Activated CD4-positive, CD25-positive, alpha-beta regulatory T cell (primary cell): ENCODE measurements at places on chromosomes 12 and 14.

DNA sequence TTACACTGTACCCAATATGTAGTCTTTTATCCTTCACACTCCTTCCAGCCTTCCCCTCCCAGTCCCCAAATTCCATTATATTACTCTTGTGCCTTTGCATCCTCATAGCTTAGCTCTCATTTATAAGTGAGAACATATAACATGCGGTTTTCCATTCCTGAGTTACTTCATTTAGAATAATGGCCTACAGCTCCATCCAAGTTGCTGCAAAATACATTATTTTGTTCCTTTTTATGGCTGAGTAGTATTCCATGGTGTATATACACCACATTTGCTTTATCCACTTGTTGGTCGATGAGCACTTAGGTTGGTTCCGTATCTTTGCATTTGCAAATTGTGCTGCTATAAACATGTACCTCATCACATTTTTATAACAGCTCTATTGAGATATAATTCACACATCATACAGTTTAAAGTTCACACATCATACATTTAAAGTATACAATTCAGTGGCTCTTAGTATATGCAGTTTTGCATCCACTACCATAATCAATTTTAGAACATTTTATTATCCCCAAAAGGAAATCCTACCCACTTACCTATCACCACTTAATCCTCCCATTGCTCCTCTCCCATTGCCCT, 23.5 kb downstream of the RBMS2 start:
- DNase-seq = no peak

DNA sequence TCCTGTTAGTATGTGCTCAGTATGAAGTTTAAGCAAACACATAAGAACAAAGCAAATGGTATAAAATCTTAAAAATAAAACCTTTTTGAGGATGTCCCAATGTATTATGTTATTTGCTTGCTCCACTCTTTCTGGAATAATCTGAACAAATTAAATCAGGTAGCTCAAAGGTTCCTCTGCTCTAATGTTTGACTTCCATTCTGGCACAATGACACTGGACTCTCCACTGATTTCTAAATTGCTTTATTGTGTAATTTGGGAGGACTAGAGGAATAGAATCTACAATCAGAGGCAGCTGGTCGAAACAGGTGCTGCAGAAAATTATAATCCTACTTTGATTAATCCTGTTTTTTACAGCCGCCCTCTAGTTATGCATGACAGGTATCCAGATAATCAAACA, 523.7 kb upstream of the FOXG1 start:
- DNase-seq = no peak

DNA sequence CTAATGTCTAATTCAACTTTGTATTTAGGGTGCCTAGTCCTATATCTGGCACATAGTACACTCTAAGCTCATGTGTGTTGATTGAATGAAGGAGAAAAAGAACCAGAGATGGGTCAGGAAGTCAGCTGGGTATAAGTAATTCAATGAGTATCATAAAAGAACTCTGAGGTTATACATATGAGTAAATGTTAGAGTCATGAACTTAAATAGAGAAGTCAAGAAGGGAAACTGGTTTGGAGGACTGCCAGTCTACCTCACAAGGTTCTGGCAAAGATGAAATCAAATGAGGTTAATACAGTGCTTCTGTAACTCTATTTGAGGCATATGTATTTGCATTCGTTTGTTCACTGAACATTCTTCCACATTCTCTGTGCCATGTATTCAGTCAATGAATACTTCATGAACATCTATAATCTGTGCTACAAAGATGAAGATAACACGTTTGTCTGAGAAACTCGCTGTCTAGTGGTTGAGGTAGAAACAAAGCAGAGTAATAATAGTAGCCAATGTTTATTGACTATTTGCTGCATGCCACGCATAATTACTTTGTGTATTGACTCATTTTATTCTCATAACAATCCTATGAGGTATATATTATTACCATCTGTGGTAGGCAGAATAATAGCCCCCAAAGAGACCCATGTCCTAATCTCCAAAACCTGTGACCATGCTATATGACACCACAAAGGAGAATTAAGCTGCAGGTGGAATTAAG, 88.9 kb downstream of the PTGER2 start:
- no peak for DNase-seq

DNA sequence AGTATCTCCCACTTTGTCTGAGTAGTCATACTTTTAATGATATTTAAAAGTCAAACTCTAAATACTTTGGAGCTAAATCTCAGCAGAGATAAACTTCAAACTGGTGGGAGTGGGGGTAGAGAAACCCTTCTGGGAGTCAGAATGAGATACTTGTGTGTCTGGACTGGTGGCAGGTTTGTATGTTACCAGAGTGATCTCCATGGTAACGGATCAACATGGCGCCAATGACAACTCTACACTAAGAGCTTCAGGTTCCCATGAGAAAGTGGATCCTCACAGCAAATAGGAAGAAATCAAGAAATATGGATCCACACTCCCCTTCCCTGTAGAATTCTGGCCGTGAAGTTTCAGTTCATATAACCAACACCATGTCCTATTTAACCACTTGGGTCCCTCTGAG, 121.9 kb downstream of the ETV6 start:
- no peak for DNase-seq

DNA sequence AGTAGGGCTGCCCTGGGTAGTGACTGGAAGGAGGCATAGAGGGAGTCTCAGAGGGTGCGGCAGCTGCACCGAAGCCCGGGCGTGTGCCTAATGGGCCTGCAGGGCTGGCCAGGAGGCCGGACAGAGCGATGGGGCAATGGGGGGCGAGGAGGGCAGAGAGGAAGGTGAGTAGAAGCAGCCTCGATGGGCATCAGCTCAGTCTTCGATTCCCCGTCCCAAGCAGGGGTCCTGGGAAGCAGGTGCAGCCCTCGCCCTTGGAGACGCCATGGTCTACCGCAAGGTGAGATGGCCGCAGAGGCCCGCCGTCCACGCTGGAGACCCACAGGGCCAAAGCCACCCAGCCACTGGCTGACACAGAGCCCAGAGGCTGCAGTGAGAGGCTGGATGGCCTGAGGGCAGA, 70.8 kb downstream of the GALNT9 start:
- DNase-seq = no peak

DNA sequence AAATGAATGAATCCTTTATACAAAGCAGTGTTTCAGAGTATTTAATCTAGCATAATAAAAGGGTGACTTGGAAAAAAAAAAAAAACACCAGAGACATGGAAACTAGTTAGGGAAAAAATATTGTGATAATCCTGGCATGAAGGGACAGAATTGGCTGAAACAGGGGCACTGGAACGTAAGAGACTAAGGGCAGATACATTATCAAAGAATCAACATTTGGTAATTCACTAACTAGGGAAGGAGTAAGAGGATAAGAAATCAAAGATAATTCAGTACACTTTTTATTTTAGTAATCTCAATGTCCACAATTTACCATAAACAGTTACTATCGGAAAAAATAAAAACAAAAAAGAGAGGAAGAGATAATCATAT, 18.2 kb downstream of the PYM1 start:
- no peak for DNase-seq

GRCh38 chr14:36976571-36977023, 195.8 kb downstream of the SLC25A21 start:
- DNase-seq = no peak

DNA sequence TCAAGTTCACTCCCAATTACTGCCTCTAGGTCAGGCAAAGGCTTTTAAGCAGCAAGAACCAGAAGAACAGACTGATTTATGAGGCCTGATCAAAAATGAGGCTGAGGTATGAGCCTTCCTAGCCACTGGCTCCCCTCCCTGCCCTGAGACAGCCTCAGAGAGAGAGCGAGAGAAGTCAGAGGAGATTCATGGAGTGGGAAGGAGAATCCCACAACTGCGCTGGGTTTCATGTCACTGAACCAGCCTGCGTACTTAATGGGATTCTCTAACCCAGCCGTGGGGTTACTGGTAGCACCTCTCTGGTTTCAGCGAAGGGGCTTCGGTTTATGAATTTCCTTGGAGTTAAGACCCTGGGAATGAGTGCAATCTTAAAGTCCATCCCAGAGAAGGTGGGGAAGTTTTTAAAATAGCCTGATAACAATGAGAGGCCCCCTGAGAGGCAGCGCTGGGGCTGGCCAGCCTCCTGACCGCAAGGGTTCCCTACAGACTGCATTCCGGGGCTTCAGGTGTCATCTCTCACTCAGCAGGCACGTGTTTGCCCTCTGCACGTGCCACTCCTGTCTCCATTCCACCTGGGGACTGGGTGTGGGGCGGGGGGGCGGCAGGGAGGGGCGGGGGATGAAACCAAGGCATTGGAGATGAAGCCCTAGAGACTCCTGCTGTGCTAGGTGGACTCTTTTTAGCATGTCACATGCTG, 6.1 kb upstream of the GPRC5A start:
- DNase-seq = no peak

DNA sequence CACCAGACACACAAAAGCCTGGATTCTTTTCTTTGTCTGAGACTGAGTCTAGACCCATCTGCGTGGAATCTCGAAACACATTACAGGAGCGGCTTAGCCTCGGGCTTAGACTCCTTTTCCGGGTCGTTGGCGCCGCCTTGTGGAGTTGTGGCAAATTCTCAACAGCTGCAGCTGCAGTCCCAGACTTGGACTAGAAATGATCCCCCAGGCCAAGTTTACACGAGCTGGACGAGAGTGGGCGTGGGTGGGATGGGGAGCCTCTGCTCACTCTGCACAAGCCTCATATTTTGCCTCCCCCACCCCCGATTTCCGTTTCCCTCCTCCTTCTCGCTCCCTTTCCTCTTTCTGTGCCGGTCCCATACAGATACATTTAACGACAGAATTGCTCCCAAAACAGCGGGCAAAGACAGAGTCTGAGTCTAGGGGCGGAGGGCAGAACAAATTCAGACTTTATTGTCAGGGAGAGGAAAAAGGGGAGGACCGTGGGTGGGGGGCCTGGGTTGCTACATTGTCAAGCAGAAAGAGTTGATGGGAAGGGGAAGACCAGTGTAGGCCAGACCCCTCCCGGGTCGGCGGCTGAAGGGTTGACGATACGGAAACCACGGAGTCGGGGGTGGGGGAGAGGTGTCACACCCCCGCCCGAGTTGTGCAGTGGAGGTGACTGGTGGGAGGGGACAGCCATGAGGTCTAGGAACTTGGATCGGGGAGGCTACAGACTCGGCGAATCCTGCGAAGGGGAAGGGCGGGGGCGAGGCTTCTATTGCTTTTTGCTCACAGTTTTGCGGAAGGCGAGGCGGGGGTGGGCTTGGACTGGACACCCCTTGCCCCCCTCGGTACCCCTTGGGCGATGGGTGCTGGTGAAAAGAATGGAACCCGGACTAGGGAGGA, 4.7 kb upstream of the GPR84 start:
- DNase-seq = peak; percentile 93

GRCh38 chr14:64758025-64758521, 53.8 kb downstream of the PLEKHG3 start:
- DNase-seq = no peak

DNA sequence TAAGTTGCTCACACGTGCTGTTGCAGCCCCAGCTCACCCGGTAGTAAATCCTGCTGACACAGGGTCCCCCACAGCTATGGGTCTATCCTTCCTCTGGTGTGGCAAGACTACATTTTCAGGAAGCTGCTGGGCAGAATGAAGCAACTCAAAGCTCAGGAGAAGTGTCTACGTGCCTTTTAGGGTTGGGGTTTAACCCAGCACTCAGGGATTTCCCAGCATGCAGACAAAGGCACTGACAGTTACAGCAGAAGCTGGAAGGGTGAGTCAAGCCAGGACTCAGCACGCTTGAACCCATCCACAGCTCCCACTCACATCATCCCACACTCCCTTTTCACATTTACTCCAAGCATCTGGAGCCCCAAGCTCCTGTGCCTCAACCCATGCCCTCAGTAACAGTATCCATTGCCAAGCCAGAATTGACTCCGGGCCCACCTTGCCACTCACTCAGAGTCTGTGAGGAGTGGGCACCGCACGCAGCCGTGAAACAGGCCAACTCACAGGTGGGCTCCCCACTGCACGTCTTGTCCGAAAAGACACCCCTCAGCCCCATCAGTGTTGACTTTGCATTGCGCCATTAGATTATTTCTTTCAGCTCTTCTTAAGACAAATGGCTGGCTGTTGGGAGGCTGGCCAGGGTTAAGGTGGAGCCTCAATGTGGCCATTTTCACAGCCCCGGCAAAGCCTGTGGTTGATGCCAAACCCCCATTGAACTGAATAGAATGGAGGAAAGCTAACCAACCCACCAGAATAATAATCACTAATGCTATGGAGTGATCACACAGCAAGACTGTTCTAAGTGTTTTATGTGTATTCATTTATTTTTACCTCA, 59.6 kb downstream of the ZFP36L1 start:
- no peak for DNase-seq

GRCh38 chr14:104634138-104634760, 29.7 kb upstream of the TMEM179 start:
- no peak for DNase-seq

- DNase-seq = no peak
These were observed 7.8 kb downstream of the AKT1 start for GRCh38 chr14:104787736-104788135.
